GM12878 (cell line): ENCODE measurements at places on chromosomes 2 and 18.

DNA sequence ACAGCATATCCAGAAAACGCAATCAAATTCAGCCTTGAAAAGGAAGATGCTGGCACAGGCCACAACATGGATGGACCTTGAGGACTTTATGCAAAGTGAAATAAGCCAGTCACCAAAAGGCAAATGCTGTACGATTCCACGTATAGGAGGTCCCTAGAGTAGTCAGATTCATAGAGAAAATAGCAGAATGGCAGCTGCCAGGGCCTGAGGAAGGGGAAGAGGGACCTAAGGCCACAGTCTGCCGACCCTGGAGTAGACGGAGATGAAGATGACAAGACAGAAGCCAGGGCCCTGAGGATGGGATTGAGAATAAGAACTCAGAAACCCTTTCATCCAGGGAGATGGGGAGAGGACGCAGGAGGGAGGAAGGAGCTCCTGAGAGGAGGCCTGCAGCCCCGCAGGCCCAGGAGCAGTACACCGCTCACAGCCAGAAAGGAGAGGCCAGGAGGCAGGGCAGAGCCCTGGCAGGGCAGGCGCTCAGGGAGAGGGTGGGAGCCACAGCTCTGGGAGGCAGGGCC is 8.1 kb upstream of the MTERF4 start:
- no peak for DNase-seq

- no peak for DNase-seq
Observed at GRCh38 chr2:236939721-236940231, 145.9 kb upstream of the COPS8 start.

GRCh38 chr2:2834516-2835254 is 503.6 kb upstream of the MYT1L start:
- no peak for DNase-seq

GRCh38 chr18:45821711-45822110 is 3.8 kb upstream of the SIGLEC15 start:
- DNase-seq, result no peak

DNA sequence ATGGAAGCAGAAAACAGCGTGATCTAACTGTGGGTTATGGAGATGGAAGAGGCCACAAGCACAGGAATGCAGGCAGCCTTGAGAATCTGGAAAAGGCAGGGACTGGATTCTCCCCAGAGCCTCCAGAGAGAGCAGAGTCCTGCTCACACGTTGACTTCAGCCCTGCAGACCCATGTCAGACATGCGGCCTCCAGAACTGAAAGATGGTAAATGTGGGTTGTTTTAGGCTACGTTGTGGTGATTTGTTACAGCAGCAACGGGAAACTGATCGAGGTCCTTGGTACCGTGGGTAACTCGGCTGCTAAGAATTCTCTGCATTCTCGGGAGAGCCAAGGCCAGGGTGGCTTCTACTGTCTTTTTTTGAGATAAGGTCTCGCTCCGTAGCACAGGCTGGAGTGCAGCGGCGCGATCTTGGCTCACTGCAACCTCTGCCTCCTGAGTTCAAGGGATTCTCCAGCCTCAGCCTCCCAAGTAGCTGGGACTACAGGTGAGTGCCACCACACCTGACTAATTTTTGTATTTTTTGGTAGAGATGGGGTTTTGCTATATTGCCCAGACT is 97.1 kb downstream of the ACKR3 start:
- no peak for DNase-seq

GRCh38 chr2:218074031-218074430 is 5.0 kb downstream of the RUFY4 start:
- no peak for DNase-seq

GRCh38 chr18:54852780-54853675 is 24.8 kb downstream of the RAB27B start:
- DNase-seq, result no peak

GRCh38 chr2:229296016-229296415 is 24.9 kb upstream of the PID1 start:
- no peak for DNase-seq

DNA sequence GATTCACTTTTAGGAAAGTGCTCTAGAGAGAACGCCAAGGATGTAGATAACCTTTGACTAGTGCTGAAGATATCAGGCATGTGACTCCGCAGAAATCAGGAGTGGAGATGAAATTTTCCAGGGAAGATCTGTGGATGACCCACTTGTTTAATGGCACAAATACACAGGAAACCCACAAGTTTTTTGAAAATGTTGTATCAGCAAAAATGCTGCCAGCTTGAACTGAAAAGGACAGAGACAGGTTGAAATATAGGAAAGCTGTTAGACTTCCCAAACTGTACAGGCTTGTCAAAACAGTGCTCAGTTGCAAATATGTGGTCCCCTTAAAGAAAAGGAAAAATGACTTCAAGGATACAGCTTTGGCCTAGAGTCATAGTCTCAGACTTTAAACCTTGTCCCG is 96.5 kb downstream of the PKP4 start:
- DNase-seq, result no peak

DNA sequence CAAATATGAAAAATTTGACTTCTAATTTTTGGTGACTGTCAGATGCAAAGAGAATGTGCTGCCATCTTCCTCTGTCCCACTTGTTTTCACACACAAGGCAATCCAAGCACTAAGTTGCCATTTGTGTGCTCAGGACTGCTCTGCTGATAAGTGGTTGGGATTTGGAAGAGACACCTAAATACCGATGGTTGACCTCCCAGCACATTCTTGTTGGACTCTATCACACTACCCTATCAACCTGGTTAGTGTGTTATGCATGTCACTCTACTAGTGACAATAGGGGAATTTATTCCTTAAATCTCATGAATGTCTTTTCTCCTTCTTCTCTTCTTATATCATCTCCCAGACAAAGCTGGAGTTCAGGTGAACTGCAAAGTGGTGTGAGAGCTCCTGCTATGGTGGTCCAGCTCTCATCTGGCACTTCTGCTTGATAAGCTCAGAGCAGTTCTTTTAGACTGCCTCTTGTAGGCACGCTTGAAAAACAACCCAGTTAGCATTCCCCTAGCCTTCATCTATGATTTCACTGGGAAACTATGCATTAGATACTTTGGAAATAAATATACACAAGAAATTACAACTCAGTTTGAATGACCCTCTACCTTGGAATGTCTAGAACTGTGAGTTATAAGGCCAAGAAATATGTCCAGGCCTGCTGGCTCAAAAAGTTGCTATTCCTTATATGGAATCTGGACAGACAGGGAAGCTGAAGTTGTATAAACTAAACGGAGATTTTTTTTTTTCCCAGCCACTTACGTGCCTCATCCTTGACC is 404.8 kb downstream of the MEIS1 start:
- DNase-seq, result no peak

DNA sequence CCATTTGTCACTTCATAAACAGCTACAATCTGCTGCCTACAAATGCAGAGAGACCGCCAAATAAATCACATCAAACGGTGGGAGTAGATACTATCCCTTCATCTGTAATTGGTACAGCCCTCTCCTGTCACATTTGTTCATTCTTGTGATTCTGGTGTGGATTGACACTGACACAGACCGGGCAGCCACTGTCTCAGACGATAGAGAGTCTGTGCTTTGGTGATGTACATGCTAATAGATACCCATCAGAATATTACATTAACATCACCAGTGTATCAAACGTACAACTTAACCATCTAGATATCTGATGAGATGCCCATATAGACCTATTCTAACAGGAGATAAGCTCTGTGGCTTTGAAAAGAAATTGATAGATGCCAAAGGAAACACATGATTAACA is 419.7 kb upstream of the ZEB2 start:
- DNase-seq, result no peak

GRCh38 chr2:17558878-17559277 is 18.4 kb downstream of the VSNL1 start:
- DNase-seq, result no peak

GRCh38 chr2:241842620-241843211 is 16.0 kb downstream of the PDCD1 start:
- DNase-seq, result no peak

- no peak for DNase-seq
Observed at GRCh38 chr2:31337860-31338259, 76.7 kb downstream of the XDH start.

- no peak for DNase-seq
Observed at GRCh38 chr18:50311650-50312049, 24.2 kb upstream of the CXXC1 start.

- no peak for DNase-seq
Observed at GRCh38 chr2:142075826-142076225, 55.0 kb downstream of the LRP1B start.

DNA sequence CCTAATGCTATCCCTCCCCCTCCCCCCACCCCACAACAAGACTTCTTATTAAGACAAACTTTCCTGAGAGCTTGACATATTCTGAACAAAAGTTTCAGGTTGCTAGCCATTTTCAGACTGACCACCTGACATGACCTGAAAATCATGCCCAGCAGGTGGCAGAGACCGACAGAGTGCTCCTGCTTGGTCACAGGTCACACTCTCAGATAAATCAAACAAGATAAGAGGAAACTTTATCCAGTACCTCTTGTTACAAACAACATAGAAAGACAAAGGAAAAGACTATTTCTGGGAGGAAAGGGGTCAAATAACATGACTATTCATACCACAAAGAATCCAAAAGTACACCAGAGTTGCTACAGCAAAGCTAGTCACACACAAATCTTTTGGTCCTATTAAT is 107.4 kb downstream of the TMEM200C start:
- DNase-seq, result no peak

DNA sequence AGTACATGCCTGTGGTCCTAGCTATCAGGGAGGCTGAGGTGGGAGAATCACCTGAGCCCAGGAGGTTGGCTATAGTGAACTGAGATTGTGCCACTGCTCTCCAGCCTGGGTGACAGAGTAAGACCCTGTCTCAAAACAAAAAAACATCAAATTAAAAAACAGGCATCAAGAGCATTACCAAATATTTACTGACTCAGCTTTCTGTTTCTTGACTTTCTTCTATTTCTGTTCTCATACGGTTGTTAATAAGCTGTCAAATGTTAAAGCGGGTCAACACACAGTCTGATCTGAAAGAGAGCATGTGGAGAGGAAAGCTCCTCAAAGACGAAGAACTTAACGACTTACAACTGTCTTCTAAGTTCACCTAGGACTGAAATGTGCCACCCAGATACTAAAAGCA is 59.0 kb downstream of the ITGB1BP1 start:
- no peak for DNase-seq

DNA sequence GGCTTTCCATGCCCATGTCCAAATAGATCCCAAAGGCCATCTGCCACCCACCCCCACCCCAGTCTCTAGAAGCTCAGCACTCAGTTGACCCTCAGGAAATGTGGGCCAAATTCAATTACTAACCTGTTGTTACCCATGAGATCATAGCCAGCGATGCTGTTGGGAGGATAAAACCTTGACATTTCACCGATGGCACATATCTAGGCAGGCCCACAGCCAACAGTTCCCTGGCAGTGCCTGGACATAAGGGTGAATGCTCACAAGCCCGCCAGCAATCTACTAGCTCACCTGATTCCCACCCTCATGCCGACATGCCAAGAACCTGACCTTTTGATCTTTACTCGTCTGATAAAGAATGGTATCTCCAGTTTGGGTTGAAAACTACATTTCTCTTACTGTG is 11.8 kb upstream of the ACOXL start:
- no peak for DNase-seq

GRCh38 chr2:100211521-100211920 is 69.1 kb upstream of the AFF3 start:
- no peak for DNase-seq

DNA sequence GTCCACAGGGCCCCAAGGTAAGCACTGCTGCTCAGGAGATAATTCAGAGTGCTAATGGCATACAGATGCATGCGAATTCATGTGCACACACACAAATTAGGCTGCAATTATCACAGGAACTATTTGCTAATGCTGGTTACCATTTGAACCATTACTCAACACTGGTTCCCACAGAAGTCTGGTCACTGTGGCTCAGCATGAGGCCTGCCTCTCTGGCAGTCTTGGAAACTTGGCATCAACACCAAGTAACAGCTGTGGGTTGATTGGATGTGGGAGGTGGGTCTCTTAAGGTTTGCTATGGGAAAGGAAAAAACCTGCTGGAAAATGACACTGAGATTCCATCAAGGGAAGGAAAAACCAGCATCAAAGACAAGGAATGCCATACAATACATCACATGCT is 105.0 kb downstream of the CELF4 start:
- no peak for DNase-seq

DNA sequence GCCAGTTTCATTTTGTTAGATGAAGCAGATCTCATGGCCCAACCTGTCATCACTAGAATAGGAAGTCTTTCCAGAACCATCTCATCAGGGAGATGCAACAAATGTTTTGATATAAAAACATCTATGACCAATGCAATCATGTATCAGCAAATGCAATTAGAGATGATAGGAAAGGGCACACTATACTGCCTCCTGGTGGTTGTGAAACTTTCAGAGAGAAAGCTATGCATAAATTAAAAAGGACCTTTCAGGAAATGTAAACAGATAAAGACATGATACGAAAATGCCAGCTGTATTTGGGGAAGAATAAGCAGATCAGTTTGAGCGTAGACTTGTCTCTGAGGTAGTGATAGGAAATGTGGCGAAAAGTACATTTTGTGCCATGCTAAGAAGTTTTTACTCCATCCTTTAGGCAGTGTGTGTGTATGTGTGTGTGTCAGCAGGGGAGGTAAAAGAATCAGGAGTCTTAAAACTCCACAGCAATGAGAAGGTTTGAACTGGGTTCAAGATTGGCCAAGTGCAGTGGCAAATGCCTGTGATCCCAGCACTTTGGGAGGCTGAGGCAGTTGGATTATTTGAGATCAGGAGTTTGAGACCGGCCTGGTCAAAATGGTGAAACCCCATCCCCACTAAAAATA is 479.3 kb downstream of the CPS1 start:
- DNase-seq, result no peak

GRCh38 chr2:237043866-237044265 is 41.8 kb upstream of the COPS8 start:
- DNase-seq, result no peak

DNA sequence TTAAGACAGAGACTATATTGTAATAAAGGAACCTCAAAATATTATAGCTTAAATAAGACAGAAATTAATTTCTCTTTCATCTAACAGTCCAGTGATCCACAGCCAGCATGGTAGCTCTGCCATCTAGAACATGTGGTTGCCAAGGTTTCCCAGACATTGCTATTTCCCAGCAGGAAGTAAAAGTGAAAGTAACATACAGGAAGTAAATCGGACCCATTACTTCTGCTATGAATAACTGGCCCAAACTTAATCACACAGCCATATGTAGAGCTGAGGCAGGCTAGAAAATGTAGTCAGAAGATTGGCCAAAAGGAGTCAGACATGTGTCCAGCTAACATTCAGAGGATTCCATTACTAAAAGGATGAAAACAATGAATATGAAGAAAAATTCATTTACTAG is 71.0 kb downstream of the NOL4 start:
- peak; percentile 13 for DNase-seq
